Large intestine (tissue), 12 donors: ENCODE measurements at places on chromosomes 7 and 10.

- no peak for DNase-seq
- H3K27me3 ChIP-seq: no peaks in the 10 kb centered on the region
- H3K36me3 ChIP-seq: no peaks in the 10 kb centered on the region
- H3K27ac ChIP-seq: no peak overlapping the region
- H3K4me1 ChIP-seq: no peaks in the 10 kb centered on the region
Observed at GRCh38 chr7:26508481-26508880, 216.8 kb downstream of the SNX10 start.

- no peaks in the 10 kb centered on the region for H3K36me3 ChIP-seq
- H3K27ac ChIP-seq: no peak overlapping the region
- no peaks in the 10 kb centered on the region for H3K27me3 ChIP-seq
- DNase-seq: no peak
- no peak overlapping the region for H3K4me3 ChIP-seq
Observed at GRCh38 chr7:14389181-14389591, 399.7 kb upstream of the ETV1 start.

- no peaks in the 10 kb centered on the region for H3K4me1 ChIP-seq
- no peaks in the 10 kb centered on the region for H3K36me3 ChIP-seq
- DNase-seq: no peak
- no peak overlapping the region for H3K4me3 ChIP-seq
Observed at GRCh38 chr10:118585794-118586193, 9.7 kb downstream of the PRLHR start.

GRCh38 chr7:130947792-130948580, 214.0 kb upstream of the KLF14 start:
- no peak overlapping the region for H3K27ac ChIP-seq
- H3K27me3 ChIP-seq: no peaks in the 10 kb centered on the region

- no peaks in the 10 kb centered on the region for H3K4me1 ChIP-seq
- DNase-seq: no peak
- H3K36me3 ChIP-seq: no peaks in the 10 kb centered on the region
- H3K27ac ChIP-seq: no peak overlapping the region
- no peak overlapping the region for H3K4me3 ChIP-seq
Observed at GRCh38 chr7:102974366-102975236, 61.8 kb downstream of the LRRC17 start.

DNA sequence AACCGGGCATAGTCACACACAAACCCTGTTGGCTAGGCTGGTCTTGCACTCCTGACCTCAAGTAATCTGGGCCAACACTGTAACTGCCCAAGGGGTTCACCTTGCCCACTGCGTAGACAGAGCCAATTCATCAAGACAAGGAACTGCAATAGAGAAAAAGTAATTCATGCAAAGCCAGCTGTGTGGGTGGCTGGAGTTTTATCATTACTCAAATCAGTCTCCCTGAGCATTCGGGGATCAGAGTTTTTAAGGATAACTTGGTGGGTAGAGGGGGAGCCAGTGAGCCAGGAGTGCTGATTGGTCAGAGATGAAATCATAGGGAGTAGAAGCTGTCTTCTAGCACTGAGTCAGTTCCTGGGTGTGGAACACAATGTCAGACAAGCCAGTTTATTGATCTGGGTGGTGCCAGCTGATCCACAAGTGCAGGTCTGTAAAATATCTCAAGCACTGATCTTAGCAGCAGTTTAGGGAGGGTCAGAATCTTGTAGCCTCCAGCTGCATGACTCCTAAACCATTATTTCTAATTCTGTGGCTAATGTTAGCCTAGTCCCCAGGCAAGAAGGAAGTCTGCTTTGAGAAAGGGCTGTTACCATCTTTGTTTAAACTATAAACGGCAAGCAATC, 15.6 kb upstream of the FXYD4 start:
- H3K27me3 ChIP-seq: peaks cover 2% of the 10 kb centered on the region
- no peak overlapping the region for H3K4me3 ChIP-seq
- peaks cover 4% of the 10 kb centered on the region for H3K4me1 ChIP-seq
- H3K27ac ChIP-seq: no peak overlapping the region
- DNase-seq: peak; percentile 61

DNA sequence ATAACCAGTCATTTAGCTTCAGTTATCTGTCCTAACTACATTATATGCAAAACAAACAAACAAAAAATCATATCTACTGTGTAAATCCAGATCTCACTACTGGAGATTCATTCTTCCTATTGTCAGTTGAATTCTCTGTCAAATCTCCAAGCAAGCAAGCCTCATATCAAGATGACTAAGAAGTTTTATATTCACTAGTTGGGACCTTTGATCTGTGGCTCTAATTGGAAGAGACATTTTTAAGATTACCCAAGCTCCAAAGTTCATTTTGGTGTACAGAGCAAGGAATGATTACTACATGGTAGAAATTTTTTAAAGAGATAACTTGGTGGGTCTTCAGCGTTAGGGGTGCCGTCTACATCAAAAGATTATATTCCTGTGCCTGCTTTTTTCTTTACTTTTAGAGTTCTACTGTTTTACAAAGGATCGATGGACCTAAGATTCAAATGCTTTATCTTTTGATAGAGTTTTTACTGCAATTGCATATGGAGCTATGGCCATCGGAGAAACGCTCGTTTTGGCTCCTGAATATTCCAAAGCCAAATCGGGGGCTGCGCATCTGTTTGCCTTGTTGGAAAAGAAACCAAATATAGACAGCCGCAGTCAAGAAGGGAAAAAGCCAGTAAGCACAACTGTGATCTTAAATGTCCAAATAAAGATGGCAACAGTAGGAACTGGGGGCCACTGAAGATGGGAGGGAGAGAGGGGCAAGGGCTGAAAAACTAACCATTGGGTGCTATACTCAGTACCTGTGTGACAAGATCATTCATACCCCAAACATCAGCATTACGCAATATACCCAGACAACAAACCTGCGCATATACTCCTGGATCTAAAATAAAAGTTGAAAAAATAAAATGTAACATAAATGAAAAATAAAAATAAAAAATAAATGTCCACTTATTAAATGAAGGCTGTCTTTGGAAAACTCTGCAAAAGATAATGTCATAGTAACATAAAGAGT, 47.9 kb downstream of the SP8 start:
- no peaks in the 10 kb centered on the region for H3K27me3 ChIP-seq
- H3K27ac ChIP-seq: no peak overlapping the region
- peak; percentile 43 for DNase-seq

- H3K4me3 ChIP-seq: no peak overlapping the region
- DNase-seq: no peak
- H3K4me1 ChIP-seq: peaks cover 6% of the 10 kb centered on the region
- no peaks in the 10 kb centered on the region for H3K36me3 ChIP-seq
- H3K27ac ChIP-seq: no peak overlapping the region
Observed at GRCh38 chr7:77802557-77803405, 4.2 kb downstream of the PHTF2 start.

DNA sequence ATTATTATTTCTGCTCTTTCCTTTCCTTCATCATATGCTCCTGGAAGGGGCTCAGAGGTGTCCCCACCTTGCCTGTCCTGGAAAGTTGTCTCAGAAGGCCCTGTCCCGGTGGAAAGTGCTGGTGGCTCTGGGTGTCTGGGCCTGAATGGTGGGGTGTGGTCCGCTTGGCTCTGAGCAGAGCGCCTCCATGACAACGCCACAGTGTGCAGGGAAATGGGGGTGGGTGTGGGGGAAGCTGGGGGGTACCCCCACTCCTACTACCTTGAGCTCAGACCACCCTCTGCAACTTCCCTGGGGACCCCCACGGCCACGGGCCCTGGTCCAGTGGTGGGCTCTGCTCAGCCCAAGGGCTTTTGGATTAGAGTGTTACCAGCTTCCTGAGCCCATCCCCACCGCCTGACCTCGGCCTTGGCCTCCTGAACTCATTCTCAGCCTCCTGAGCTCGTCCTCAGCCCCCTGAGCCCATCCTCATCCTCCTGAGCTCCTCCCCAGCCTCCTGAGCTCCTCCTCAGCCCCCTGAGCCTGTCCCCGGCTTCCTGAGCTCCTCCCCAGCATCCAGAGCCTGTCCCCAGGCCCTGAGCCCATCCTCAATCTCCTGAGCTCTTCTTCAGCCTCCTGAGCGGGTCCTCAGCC, 106.4 kb upstream of the FAM20C start:
- H3K4me3 ChIP-seq: no peak overlapping the region
- H3K27ac ChIP-seq: no peak overlapping the region
- no peaks in the 10 kb centered on the region for H3K36me3 ChIP-seq
- no peaks in the 10 kb centered on the region for H3K27me3 ChIP-seq

GRCh38 chr10:105843786-105844185, 1202.7 kb downstream of the SORCS3 start:
- H3K36me3 ChIP-seq: no peaks in the 10 kb centered on the region
- no peaks in the 10 kb centered on the region for H3K4me1 ChIP-seq
- no peaks in the 10 kb centered on the region for H3K27me3 ChIP-seq
- H3K4me3 ChIP-seq: no peak overlapping the region

DNA sequence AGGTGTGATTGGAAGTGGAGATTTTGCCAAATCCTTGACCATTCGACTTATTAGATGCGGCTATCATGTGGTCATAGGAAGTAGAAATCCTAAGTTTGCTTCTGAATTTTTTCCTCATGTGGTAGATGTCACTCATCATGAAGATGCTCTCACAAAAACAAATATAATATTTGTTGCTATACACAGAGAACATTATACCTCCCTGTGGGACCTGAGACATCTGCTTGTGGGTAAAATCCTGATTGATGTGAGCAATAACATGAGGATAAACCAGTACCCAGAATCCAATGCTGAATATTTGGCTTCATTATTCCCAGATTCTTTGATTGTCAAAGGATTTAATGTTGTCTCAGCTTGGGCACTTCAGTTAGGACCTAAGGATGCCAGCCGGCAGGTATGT, 13.6 kb downstream of the STEAP2 start:
- H3K27ac ChIP-seq: no peak overlapping the region
- H3K36me3 ChIP-seq: peaks cover 2% of the 10 kb centered on the region
- DNase-seq: no peak
- no peak overlapping the region for H3K4me3 ChIP-seq
- H3K4me1 ChIP-seq: peaks cover 9% of the 10 kb centered on the region

- no peak overlapping the region for H3K4me3 ChIP-seq
- no peaks in the 10 kb centered on the region for H3K4me1 ChIP-seq
- H3K27me3 ChIP-seq: no peaks in the 10 kb centered on the region
- H3K27ac ChIP-seq: no peak overlapping the region
Observed at GRCh38 chr7:7707246-7707645, 11.2 kb downstream of the RPA3 start.

GRCh38 chr7:120829487-120829886, 28.5 kb downstream of the TSPAN12 start:
- no peaks in the 10 kb centered on the region for H3K4me1 ChIP-seq
- no peaks in the 10 kb centered on the region for H3K27me3 ChIP-seq
- peaks cover 10% of the 10 kb centered on the region for H3K36me3 ChIP-seq
- peak; percentile 43 for DNase-seq
- peak overlapping the region; percentile 67 for H3K27ac ChIP-seq

DNA sequence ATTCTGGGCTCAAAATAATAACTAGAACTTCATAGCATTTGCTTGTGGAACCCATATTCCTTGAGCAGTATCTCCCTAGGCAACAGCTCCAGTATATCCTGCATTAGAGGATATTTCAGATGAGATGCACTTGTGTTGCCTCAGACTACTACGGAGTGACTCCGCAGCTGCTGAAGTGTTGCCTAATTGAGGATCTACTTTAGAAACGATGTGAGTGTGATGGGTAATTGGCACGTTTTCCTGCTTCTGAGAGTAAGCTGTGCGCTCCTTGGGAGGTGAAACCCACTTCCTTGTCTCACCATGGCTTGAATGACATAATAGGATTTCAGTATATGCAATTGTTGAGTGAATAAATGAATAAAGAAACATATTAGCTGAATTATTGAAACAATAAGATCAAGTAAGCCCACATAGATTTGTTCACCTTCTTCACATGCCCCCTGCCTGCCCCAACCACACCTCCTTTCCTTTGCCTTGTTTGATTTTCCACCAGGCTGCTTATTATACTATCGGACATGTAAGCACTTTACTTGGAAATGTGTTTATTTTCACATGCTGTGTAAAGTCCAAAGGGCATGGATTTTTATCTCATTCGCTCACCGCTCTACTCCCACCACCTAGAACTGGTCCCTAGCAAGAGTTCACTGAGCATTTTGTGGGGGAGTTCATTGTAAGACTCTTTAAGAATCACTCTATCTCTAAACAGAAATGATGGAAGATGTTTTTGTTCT, 303.8 kb downstream of the KCNMA1 start:
- no peak overlapping the region for H3K4me3 ChIP-seq
- H3K36me3 ChIP-seq: no peaks in the 10 kb centered on the region
- DNase-seq: peak; percentile 82
- no peaks in the 10 kb centered on the region for H3K27me3 ChIP-seq
- H3K4me1 ChIP-seq: peaks cover 9% of the 10 kb centered on the region

DNA sequence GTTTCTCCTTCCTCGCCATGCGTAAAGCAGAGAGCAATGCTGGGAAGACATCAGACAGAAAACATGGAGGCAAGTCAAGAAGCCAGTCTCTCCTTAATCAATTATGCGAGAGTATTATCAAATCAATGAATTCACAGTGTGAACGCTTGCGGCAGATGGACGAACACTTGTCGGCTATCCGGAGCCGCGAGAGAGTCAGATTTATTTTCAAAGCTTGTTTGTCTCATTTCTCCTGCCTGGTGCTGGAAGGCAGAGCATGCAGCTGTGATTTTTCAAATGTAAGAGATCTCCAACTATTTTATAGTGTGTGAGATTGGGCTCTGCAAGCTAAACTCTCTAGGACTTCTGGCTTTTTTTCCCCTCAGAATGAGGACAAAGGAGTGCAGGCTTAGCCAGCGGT, 252.3 kb downstream of the SNX10 start:
- peaks cover 25% of the 10 kb centered on the region for H3K27me3 ChIP-seq
- no peaks in the 10 kb centered on the region for H3K4me1 ChIP-seq
- no peak for DNase-seq
- no peaks in the 10 kb centered on the region for H3K36me3 ChIP-seq
- H3K27ac ChIP-seq: no peak overlapping the region

DNA sequence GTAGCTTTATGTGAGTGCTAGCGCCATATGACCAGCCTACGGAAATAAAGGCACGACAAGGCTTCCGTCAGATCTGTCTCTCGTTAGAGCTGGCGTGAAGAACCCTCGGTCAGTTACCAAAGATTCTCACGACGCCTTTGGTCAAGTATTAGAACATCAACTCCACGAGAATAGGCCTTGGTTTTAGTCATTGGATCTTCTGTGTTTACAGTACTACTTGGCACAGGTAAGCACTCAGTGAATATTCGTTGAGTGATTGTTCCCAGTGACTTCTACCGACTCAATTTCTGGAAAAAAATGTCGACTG, 316 bp downstream of the RBM48 start:
- H3K27me3 ChIP-seq: no peaks in the 10 kb centered on the region
- DNase-seq: no peak
- H3K27ac ChIP-seq: peak overlapping the region; percentile 67
- H3K36me3 ChIP-seq: peaks cover 29% of the 10 kb centered on the region
- peaks cover 5% of the 10 kb centered on the region for H3K4me1 ChIP-seq

GRCh38 chr7:29343399-29343798, 148.8 kb downstream of the CHN2 start:
- no peak overlapping the region for H3K4me3 ChIP-seq
- H3K27me3 ChIP-seq: no peaks in the 10 kb centered on the region
- H3K36me3 ChIP-seq: no peaks in the 10 kb centered on the region
- no peak for DNase-seq
- H3K27ac ChIP-seq: no peak overlapping the region
- H3K4me1 ChIP-seq: no peaks in the 10 kb centered on the region

DNA sequence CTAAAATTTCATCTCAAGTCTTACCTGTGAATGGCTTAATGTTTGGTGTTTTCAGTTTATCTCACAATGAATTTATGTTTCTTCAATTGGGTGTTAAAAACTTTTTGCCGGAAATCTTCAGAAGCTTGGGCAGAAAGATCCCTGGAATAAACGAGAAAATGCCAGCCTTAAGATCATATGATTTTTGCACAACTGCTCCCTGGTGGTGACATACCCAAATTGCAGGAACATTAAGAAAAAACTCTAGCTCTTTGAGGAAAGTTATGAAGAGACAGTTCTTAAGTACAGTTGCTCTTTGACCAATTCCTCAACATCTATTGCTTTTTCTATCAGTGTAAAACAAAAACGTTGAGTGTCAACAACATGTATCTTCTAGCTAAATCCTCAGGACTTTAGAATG, 48.2 kb upstream of the CREB5 start:
- no peak for DNase-seq
- H3K4me1 ChIP-seq: no peaks in the 10 kb centered on the region
- H3K27me3 ChIP-seq: peaks cover 2% of the 10 kb centered on the region
- H3K27ac ChIP-seq: no peak overlapping the region
